M059J (cell line): ENCODE measurements at places on chromosomes 1 and 21.

- peak; percentile 28 for DNase-seq
These were observed 351.6 kb upstream of the B3GALT2 start for GRCh38 chr1:193538003-193538354.

DNA sequence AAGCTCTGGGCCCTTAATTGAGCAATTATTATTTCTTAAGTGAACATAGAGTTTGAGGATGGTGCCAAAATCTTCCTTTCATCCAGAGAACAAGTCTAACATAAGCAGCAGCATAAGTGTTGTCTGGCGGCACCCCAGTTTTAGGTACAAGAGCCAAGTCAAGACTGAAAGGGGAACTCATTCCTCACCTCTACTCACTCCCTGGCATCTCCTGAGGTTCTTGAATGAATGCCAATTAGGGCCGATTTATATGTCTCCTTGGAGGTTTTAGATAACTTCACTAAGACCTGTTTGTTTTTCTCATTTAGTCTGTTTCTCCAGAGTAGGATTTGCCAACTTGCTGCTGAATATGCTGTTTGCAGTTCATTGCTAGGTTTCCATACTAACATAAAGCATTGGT is 42.6 kb upstream of the ADGRL2 start:
- DNase-seq: peak; percentile 12

DNA sequence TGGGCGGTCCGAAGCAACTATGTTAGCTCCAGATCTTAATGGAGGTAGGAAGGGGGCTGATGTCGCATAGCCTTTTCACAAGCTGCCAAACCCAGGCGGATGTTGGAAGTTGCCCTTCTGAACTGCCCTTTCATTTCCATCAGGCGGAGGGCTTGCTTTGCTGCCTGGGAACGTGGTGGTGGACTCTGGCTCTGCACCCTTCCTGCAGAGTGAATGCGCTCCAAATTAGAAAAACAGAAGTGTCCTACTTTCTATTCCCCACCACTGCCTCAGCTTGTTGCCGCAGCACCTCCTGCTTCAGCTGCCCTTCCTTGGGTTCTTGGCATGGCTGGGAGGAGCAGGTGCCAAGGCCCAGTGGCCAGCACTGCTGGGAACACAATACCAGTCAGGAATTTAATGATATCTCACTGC is 60.6 kb downstream of the AK4 start:
- DNase-seq: no peak

DNA sequence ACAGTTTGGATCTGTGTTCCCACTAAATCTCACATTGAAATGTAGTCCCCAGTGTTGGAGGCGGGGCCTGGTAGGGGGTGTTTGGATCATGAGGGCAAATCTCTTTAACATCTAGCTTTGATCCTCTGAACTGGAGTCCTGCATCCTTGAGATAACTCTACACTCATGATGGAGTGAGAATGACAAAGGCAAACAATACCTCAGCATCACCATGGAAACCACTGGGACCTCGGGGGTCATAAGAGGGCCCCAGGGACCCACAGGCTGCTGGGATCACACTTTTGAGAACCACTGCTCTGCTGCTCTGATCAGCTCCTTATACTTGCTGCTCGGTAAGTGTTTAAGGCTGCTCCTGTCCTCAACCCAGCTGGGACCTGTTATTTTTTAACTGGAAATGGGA is 13.4 kb upstream of the OBSCN start:
- no peak for DNase-seq

- no peak for DNase-seq
These were observed 14.3 kb upstream of the ADARB1 start for GRCh38 chr21:45060089-45060488.

DNA sequence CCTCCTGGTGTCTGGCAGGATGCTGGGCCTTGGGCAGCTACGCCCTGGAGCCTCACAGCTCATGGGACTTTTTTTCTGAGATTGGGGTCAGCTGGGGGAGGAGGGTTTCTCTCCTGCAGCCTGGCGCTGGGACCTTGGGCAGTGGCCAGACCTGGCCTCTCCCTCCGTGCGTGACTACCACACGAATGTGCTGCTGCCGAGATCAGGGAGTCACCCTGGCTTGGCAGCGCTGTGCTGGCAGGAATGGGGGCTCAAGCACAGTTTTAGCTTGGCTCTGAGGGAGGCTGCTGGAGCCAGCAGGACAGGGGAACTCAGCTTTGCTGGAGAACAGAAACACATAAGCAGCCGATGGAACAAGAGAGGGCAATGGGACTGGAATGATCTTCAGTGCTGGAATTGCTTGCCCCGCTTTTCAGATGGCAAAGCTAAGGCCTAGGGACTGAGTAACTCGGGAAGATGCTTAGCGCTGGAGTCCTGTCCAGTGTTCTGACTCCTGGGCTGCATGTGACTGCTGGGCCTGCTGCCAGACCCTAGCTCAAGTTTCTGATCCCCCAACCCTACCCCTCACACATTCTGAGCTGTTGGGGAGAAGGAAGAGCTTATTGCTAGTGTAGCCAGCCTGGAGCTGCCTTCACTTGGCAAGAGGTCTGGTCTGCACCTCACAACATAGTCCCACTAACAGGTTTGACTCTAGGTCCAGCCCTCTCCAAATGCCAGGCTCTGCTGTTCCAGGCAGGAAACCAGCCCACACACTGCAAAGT is 69.9 kb downstream of the NAV1 start:
- DNase-seq: peak; percentile 83

DNA sequence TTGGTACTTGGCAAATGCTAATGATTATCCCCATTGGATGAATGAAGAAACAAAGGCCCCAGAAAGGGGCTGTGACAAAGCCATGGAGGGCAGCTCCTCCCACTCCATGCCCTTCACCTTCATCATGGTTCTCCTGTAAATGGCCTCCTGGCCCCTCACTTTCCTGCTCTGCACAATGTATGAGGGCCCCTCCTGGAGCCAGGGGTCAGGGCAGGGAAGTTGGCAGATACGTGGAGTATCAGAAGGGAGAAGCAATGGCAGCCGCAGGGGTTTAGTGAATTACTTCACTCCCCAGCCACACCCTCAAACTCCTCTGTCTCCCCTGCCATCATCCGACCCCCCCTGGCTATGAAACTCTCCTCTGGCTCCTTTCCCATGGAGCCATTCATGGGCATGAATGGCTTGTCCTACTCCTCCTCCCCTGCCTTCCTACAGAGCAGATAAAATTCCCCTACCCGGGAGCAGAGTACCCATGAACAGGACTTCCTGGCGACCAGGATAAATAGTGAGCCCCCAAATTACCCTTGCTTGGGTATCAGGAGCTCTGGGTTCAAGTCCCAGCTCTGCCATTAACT is 86.3 kb downstream of the CAMK2N1 start:
- peak; percentile 45 for DNase-seq

- DNase-seq: no peak
These were observed 33.5 kb downstream of the PROX1 start for GRCh38 chr1:214021321-214021720.

- peak; percentile 60 for DNase-seq
These were observed 2.6 kb downstream of the CTNNBIP1 start for GRCh38 chr1:9907441-9907840.

GRCh38 chr1:37561133-37562132 is 4.7 kb downstream of the DNALI1 start:
- DNase-seq: no peak

GRCh38 chr21:28540514-28540913 is 452.2 kb downstream of the LTN1 start:
- peak; percentile 69 for DNase-seq

DNA sequence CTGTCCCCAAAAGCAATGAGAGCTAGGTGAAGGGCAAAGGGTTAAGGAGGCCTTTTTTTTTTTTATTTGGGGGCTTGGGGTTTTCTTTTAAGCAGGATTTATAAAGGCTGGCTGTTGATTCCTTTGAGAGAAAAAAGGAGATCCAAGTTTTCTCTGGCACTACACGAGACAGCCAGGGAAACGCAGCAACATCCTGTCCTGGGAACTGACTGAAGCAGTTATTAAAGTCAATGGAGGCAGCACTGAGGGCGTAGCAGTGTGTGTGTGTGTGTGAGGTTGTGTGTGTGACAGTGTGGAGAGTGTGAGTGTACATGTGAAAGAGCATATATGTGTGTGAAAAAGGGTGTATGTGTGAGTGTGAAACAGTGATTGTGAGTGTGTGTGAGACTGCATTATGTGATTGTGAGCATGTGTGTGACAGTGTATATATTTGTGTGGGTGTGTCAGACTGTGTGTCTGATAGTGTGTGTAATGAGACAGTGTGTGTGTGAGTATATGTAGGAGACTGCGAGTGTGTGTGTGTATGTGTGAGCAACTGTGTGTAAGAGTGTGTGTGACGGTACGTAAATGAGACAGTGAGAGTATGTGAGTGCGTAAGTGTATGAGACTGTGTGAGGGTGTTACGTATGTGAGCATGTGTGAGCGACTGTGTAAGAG is 65.9 kb upstream of the TIAM1 start:
- DNase-seq: no peak

- no peak for DNase-seq
These were observed 26.9 kb downstream of the INAVA start for GRCh38 chr1:200921571-200922110.

DNA sequence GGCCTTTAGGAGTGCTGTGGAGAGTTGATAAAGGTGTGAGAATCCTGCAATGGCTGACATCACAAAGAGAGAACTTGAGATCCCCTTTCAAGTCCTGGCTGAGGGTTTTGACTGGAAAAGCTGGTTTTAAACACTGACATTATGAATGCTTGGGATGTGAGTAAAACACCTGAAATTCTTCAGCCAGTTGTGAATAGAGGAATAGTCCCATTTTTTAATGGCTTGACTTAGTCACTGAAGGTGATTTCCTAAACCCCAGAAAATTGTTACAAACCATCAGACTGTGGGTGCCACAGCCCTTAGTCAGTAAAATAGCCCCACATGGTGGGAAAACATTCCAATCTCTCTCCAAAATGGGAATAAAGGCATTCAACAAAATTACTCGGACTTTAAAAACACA is 107.7 kb upstream of the LMO4 start:
- DNase-seq: peak; percentile 68

GRCh38 chr1:238489006-238489405 is 598.3 kb upstream of the ZP4 start:
- DNase-seq: no peak

GRCh38 chr1:181173761-181174447 is 85.4 kb downstream of the IER5 start:
- peak; percentile 86 for DNase-seq

GRCh38 chr1:30816211-30817076 is 58.9 kb upstream of the LAPTM5 start:
- peak; percentile 99 for DNase-seq

DNA sequence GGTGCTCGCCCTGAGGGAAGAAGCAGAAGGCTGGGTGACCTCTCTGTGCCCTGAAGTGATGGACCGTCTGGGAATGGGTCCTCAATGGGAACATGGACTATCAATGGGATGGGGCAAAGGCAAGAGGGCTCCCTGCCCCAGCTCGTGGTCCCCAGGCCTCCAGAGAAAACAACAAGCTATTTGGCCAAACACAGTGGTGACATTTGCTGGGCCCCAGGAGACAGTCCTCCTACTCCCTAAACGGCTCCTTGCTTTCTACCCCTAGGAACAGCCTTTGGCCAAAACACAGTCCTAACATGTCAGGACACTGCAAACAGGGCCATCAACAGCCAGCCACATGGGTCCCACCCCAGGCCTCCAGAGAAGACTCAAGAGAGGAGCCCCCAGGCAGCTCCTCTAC is 102.8 kb downstream of the RAVER2 start:
- DNase-seq: no peak

DNA sequence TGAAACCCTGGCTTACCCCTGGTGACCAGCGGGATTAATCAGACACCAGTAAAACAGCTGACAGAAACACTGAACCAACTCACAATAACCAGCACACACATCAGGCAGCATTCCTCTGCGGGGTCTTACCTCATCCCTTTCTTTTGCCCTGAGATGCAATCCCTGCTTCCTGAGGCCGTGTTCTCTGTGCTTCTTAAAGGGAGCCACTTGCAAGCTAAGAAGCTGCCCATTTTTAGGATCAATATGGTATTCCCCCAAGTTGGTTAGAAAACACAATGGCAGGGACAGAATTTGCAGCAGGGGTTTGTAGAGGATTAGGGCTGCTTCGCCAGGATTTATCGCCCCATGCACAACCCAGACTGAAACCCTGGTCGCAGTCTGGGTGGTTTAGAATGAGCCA is 74.7 kb upstream of the OLIG2 start:
- DNase-seq: no peak

GRCh38 chr1:180949616-180950000 is 36.9 kb downstream of the KIAA1614 start:
- no peak for DNase-seq

GRCh38 chr1:55512466-55512865 is 297.3 kb upstream of the USP24 start:
- DNase-seq: no peak

DNA sequence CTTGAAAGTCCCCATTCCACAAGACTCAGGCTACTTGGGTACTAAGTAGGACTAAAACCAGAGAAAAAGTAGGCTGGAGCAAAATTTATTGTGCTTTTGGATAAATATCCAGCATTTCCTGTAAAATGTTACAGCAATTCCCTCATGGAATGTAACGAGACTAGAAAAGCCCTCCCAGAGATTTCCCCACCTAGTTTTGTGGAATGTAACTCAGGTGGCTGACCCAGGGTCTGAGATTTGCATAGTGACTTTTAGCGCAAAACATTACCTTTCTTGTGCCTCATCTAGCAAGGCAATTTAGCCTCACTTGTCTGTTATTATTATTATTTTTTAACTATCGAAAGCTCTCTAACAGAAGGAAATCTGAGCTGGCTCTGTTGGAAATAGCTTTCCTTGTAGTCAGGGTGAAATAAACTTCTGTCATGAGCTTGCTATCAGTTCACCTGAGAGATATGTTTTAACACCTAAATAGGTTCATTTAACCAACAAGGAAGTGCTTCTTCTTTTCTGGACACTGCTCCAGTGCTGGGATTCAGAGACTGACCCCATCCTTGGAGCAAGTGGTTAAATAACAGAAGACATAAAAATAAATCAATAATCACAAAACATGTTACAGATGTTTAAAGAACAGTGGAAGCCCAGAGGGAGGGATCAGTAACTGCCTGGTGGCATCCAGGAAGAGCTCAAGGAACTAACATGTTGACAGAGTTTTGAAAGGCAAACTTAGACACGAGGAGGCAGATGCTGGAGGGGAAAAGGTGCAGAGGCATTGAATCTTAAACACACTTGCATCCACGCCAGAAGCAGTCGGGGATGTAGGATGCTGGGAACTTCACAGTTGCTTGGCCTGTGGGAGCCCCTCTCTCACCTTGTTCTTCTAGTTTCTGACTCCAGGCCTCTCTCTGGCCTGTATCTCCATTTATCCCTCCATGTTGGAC is 68.3 kb upstream of the RHOU start:
- no peak for DNase-seq

GRCh38 chr1:26408604-26409003 is 2.0 kb upstream of the LIN28A start:
- DNase-seq: peak; percentile 73

- no peak for DNase-seq
These were observed 63.3 kb downstream of the SPSB1 start for GRCh38 chr1:9356021-9356420.

- no peak for DNase-seq
These were observed 83.8 kb upstream of the ATP1B1 start for GRCh38 chr1:169022648-169023047.

- peak; percentile 50 for DNase-seq
These were observed 7.3 kb upstream of the DEDD start for GRCh38 chr1:161139766-161140165.

GRCh38 chr1:224168859-224169380 is 14.1 kb upstream of the DEGS1 start:
- DNase-seq: peak; percentile 97

GRCh38 chr1:31588751-31589515 is 12.6 kb downstream of the TINAGL1 start:
- DNase-seq: no peak
